T-helper 9 cell (primary cell): ENCODE measurements at places on chromosomes 7 and 10.

GRCh38 chr7:157274991-157275427 lies 61.8 kb upstream of the DNAJB6 start:
- DNase-seq: no peak

GRCh38 chr10:96619120-96619519 lies 32.3 kb upstream of the TM9SF3 start:
- no peak for DNase-seq

DNA sequence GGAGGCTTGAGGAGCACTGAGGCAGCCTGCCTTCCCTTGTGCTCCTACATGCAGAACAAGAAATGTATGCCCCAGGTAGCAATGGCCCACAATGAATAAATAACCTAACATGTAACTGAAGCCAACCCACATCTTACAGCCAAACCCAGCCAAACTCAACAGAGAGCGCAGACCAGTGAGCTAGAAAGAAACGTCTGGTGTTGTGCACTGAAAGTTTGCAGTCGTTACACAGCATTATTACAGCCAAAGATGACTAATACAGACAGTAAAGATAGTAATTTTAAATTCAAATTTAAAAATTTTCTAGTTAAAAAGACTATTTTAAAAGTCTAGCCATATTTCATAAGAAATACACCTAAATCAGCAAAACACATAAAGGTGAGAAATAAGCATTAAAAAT lies 11.2 kb downstream of the USP6NL start:
- DNase-seq: no peak

DNA sequence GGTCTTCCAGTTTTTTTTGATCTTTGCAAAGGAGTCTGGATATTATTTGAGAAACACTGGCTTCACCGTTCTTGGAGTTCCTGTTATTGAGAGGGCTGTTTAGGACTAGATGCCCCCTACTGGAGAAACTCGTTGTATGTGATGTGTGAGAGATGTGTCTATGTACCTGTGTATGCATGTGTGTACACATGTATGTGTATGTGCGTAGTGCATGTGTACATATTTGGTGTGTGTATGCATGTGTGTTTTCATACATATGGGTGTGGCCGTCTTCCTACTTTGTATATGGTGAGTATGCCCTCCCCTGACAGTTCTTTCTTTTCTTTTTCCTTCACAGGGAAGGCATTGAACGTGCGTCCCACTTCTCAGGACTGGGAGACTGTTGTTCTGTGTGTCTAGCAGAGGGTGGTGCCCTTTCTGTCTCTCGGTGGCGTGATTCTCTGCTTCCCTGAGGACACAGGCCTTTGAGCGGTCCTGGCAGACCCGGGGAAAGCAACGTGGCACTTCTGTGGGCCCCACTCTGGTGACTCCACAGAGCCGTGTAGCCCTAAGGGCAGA lies 3.0 kb upstream of the CALHM3 start:
- no peak for DNase-seq

DNA sequence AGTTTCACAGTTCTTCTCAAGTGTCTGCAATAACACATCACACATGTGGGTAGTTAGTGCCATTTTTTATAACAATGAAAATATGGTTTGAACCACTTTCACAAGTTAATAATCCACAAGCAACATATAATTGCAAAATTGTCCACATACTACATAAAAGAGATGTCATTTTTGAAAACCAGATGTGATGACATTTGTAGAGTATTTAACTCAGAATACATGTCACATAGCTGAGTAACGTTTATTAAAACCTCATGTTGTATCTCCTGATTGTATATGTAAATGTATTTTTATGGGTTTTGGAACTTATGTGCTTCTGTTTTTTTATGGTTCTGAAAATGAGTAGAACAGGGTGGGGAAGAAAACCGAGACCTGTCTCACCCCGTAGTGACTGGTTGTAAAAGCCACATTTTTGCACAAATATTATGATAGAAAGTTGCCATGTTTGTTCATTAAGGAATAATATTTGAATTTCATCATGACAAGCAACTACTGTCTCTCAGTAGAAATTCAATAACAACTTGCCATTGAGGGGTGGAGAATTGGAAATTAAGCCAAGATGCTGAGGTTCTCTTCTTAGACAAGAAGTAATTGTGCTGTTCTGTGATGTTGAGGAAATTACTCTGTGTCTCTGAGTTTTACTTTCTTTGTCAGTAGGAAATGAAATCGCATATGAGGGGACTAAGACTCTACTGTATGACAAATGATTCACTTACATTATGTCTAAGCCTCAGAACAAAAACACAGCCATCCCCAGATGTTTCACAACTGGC lies 29.2 kb upstream of the EGFR start:
- no peak for DNase-seq
